Chondrocyte (in vitro differentiated cells): ENCODE measurements at places on chromosomes 11 and 22. TPM values are rescaled to one million over a fixed set of nuclear protein-coding genes. Genes with fewer than 3 reads are reported as not detected.

GRCh38 chr11:119363851-119364590 is 17.5 kb downstream of the USP2 start:
- H3K27ac ChIP-seq = no peak overlapping the region
- H3K36me3 ChIP-seq = peaks cover 1% of the 10 kb centered on the region
- peaks cover 2% of the 10 kb centered on the region for H3K27me3 ChIP-seq
- H3K4me3 ChIP-seq = peak overlapping the region; percentile 73

DNA sequence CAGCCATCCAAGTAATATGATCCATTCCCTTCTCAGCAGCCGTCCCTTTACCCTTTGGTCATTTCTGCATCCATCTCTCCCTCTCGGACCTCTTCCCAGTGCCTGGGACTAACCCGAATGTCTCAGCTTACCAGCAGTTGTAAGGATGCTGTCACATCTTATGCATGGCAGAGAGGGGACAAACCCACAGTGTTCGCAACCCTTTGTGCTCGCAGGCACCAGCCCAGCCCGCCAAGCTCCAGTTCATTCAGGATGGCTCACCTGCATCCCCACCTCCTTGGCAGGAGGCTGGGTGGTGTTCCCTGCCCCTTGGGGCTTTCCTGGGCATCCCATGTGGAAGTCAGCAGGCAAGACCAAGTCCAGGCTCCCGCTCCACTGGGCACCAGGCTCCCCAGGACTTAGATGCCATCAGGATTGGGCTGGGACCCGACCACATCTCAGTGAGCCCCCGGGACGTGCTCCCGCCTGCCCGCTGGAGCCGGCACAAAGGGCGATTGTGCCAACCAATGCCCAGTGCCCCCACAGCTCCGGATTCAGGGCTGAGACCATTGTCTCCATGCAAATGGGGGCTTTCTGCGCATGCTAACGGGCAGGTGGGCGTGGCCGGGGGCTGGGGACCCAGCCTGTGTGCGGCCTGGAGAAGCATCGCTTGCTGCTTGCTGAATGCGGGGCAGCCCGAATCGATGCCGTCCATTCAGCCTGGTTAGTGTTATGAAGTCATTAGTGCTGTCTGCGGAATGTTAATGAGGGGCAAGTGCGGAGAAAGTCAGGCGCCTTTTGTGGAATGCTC is 108.6 kb downstream of the KCNQ1OT1 start:
- peak; percentile 83 for DNase-seq
- no peak overlapping the region for H3K27ac ChIP-seq
- H3K4me3 ChIP-seq = no peak overlapping the region

GRCh38 chr11:3712274-3712673 is 41.1 kb upstream of the CHRNA10 start:
- H3K36me3 ChIP-seq = peaks cover 28% of the 10 kb centered on the region
- H3K4me1 ChIP-seq = peaks cover 8% of the 10 kb centered on the region
- no peak overlapping the region for H3K27ac ChIP-seq
- H3K4me3 ChIP-seq = no peak overlapping the region
- H3K27me3 ChIP-seq = no peaks in the 10 kb centered on the region
- DNase-seq = no peak

- no peak overlapping the region for H3K27ac ChIP-seq
- no peaks in the 10 kb centered on the region for H3K27me3 ChIP-seq
- peaks cover 46% of the 10 kb centered on the region for H3K4me1 ChIP-seq
Observed at GRCh38 chr11:86550757-86551156, 121.7 kb downstream of the ME3 start.

DNA sequence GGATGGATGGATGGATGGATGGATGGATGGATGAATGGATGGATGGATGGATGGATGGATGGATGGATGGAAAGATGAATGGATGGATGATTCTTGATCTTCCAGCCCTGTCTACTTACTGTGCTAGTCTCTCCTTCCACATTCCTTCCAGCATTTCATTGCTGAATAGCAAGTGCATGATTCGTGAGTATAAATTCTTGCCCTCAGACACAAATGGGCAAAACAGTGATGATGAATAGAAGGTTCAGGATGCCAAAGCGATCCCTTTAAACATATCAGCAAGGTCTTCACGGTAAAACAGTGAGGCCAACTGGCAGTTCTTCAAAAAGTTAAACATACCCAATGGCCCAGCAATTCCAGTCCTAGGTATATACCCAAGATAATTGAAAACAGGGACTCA is 400.2 kb downstream of the MN1 start:
- peaks cover 1% of the 10 kb centered on the region for H3K36me3 ChIP-seq
- H3K27me3 ChIP-seq = no peaks in the 10 kb centered on the region
- H3K27ac ChIP-seq = no peak overlapping the region
- H3K4me1 ChIP-seq = peaks cover 22% of the 10 kb centered on the region
- DNase-seq = no peak

- peak overlapping the region; percentile 90 for H3K27ac ChIP-seq
- H3K4me1 ChIP-seq = peaks cover 79% of the 10 kb centered on the region
- H3K4me3 ChIP-seq = no peak overlapping the region
- no peaks in the 10 kb centered on the region for H3K27me3 ChIP-seq
- DNase-seq = no peak
Observed at GRCh38 chr22:43000441-43001175, 14.3 kb downstream of the PACSIN2 start.

DNA sequence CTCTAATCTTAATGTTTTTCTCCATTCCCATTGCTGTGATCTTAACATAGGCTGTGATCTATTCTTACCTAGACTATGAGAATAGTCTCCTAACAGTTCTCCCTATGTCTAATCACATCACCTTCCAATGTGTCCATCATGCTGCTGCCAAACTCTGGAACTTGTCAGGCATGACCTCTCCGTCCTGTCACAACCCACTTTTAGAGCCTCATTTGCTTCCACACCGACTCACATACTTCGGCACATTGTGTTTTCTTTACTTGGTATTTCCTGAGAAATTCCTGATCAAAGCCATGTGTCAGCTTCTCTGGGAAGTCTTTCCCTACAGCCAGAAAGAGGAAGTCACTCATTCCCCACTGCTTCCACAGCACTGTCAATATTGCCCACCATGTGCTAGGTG is 40.5 kb upstream of the BIRC3 start:
- H3K27me3 ChIP-seq = no peaks in the 10 kb centered on the region
- H3K4me1 ChIP-seq = peaks cover 27% of the 10 kb centered on the region
- no peak for DNase-seq
- H3K36me3 ChIP-seq = no peaks in the 10 kb centered on the region

- H3K36me3 ChIP-seq = no peaks in the 10 kb centered on the region
- no peak overlapping the region for H3K27ac ChIP-seq
- peaks cover 28% of the 10 kb centered on the region for H3K27me3 ChIP-seq
- H3K4me1 ChIP-seq = no peaks in the 10 kb centered on the region
- no peak for DNase-seq
- H3K4me3 ChIP-seq = no peak overlapping the region
Observed at GRCh38 chr11:14082338-14082737, 119.8 kb downstream of the SPON1 start.

GRCh38 chr11:115874843-115875242 is 370.6 kb upstream of the CADM1 start:
- DNase-seq = no peak
- H3K4me3 ChIP-seq = no peak overlapping the region
- H3K27ac ChIP-seq = no peak overlapping the region
- peaks cover 2% of the 10 kb centered on the region for H3K36me3 ChIP-seq
- H3K27me3 ChIP-seq = peaks cover 4% of the 10 kb centered on the region

DNA sequence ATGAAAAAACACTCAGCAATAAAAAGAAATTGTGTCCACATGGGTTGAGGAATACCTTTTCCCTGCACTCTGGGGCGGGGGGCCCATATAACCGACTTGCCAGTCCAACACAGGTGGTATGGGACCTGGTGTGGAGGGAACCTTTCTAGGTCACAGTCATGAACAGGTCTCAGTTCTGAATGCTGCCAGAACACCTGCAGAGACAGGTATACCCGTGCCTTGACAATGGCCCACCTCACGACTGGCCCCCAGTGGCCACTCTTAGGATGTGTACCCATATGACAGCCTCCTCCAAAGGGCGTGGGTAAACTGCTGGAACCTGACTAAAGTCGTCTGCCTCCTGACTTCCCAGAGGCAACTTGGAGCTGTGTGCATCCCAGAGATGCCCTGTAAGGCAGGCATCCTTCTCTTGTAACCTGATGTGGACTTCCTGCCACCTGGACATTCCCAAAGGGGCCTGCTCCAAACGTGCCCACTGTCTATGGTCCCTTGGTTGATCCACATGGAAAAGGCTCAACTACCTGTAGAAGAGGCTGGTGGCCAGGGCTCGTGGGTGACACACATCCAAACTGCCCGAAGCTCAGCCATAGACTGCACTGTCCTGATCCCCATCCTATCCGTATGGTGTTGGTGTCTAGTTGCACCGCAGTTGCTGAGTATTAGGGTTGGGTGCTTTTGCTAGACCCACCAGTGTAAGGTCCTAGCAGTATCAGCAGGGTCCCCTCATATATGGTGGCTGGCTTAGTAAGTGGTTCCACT is 859.3 kb downstream of the BRD1 start:
- H3K27ac ChIP-seq = no peak overlapping the region
- peak; percentile 58 for DNase-seq
- H3K36me3 ChIP-seq = no peaks in the 10 kb centered on the region
- no peak overlapping the region for H3K4me3 ChIP-seq
- H3K4me1 ChIP-seq = no peaks in the 10 kb centered on the region
- peaks cover 30% of the 10 kb centered on the region for H3K27me3 ChIP-seq

- H3K4me3 ChIP-seq = no peak overlapping the region
- no peak for DNase-seq
- no peaks in the 10 kb centered on the region for H3K4me1 ChIP-seq
- no peaks in the 10 kb centered on the region for H3K36me3 ChIP-seq
Observed at GRCh38 chr11:70912226-70912840, 340.0 kb downstream of the SHANK2 start.

DNA sequence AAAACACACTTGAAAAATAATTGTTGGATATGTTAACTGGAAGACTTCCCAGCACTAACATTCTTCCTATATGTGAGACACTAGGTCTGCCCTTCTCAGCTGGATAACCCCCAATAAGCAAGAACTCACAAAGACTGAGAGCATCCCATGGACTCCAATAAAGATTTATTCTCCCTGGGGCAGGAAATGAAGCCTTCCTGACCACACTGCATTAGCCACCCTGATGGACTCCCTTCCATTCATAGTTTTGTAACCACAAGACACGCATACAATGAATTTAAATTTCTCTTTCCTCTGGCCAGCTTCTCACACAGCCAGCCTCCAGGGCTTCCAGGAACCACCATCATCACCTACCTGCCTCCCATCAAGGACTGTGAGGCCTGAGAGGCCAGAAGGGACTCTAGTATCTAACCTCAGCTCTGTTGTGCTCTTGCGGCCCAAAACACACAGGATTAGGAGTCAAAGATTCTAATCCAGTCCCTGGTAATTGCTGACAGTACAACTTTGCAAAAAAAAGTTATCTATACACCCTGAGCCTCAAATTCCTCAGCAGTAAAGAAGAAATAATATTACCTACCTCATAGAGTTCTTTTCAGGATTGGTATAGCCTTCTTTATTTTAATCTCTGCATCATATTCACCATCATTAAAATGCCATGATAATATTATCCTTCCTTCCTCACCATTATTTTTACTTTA is 45.6 kb upstream of the GDPD4 start:
- peaks cover 34% of the 10 kb centered on the region for H3K4me1 ChIP-seq
- peak overlapping the region; percentile 64 for H3K27ac ChIP-seq
- no peak overlapping the region for H3K4me3 ChIP-seq

KCNA4 gene
- not detected in 3 replicates for total RNA-seq

CDKN1C gene
- total RNA-seq = 5.4 to 15.7 TPM (median 14.6 TPM) in 3 replicates

RBMXL2 gene
- total RNA-seq = not detected in 3 replicates

DDIAS gene
- total RNA-seq = 1.2 to 3.5 TPM (median 1.8 TPM) in 3 replicates

APOA5 gene
- total RNA-seq = not detected in 3 replicates

DDTL gene
- total RNA-seq = not detected in 3 replicates

LRRC74B gene
- not detected in 3 replicates for total RNA-seq

SMC1B gene
- total RNA-seq = not detected in 3 replicates

PRG3 gene
- not detected in 3 replicates for total RNA-seq

SOX6 gene
- 27.2 to 46.1 TPM (median 29.9 TPM) in 3 replicates for total RNA-seq

ARHGAP8 gene
- 0.25 to 0.58 TPM (median 0.51 TPM) in 3 replicates for total RNA-seq

AQP11 gene
- total RNA-seq = 1.5 to 2.1 TPM (median 1.6 TPM) in 3 replicates

ZNRF3 gene
- total RNA-seq = 6.7 to 7.7 TPM (median 6.7 TPM) in 3 replicates
